ENCODE measurements at places on chromosomes 3 and 15.
A peak's percentile ranks its signal among the peaks of the same experiment; 100 is the strongest.

DNA sequence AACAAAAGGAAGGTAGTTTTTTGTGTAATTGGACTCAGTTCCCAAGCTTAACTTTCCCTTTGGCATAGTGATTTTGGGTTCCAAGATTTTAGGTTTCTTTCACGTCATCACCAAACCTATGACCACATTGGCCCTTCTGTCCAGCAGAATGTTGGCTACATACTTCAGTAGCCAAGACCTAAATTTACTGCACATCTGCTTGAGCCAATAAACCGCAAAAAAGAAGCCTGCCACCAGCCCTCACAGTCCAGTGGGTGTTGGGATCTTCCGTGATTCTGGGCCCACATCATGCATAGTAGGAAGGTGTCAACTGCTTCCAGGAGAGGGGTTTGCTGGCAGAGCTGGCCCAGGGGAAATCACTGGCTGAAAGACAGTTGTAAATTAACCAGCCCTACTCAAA lies 57.6 kb upstream of the LIPC start:
- no peak for DNase-seq

DNA sequence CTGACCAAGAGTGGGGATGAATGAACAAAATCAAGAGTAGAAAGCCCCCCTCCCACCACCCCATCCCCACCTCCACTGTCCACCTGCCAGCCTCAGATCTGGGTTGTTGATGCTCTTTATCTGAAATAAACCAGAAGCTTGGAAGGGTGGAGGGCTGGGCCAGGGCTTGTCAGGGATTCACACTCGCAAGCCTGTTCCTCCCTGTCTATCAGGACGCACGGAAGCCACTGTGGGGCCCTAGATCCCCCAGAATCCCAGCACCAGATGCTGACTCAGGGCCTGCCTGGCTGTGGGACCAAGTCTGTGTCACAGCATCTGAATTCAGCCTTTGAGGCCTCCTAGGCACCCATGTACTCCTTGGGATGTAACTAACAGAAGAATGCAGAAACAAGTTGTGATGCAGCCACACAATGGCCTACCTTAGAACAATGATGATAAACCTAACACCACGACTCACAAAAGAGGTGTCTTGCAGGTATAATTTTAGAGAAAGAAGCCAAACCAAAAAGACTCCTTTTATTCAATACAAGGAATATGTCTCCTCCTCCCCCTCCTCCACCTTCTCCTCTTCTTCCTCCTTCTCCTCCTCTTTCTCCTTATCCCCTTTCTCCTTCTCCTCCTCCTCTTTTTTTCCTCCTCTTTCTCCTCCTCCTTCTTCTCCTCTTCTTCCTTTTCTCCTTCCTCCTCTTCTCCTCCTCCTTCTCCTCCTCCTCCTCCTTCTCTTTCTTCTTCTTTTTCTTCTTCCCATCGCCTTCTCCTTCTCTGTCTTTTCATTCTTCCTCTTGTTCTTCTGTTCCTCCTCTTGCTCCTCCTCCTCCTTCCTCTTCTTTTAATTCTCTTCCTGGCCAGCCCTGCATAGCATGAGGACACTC lies 234.7 kb downstream of the PLCL2 start:
- DNase-seq: no peak

GRCh38 chr3:141877911-141878310 lies 1.5 kb downstream of the ATP1B3 start:
- DNase-seq: no peak

DNA sequence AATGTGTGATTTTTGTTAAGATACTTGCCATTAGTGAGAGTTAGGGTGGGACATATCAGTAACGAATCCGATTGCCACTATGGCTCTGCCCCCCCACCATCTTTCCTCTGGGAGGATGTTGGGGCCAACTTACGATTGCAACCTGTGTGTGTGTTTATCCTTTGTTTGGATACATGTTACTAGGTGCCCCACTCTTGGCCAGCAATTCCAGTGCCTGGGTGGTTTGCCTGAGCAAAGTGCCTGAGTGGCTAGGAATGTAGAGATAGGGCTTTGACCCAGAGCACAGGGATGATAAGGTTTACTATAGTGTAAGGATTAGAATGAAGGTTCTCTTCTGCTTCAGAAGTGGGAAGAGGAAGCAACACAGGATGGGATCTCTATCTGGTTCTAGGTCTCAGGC lies 231.8 kb downstream of the TP63 start:
- no peak for DNase-seq

- DNase-seq: no peak
Observed at GRCh38 chr15:100346866-100347512, 5.2 kb upstream of the ADAMTS17 start.

GRCh38 chr3:82133070-82133606 lies 371.7 kb upstream of the GBE1 start:
- peak; percentile 26 for DNase-seq

- no peak for DNase-seq
Observed at GRCh38 chr3:132232231-132232792, 84.9 kb upstream of the ACP3 start.

DNA sequence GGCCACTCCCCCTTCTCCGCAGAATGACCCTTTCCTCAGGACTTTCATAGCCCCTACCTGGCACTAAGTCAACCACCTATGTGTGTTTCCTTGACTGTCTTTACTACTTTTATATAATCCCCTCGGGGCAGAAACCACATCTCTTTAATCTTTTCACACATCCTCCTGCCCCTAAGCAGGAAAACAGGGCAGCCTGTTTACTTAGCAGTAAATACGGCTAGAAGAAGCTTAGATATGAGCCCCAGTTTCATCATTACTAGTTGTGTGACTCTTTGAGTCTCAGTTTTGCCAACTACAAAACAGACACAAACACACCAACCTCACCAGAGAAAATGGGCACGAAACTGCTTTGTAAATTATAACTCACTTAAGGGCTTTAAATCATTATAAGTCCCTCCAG lies 98.3 kb downstream of the CYP19A1 start:
- peak; percentile 4 for DNase-seq

DNA sequence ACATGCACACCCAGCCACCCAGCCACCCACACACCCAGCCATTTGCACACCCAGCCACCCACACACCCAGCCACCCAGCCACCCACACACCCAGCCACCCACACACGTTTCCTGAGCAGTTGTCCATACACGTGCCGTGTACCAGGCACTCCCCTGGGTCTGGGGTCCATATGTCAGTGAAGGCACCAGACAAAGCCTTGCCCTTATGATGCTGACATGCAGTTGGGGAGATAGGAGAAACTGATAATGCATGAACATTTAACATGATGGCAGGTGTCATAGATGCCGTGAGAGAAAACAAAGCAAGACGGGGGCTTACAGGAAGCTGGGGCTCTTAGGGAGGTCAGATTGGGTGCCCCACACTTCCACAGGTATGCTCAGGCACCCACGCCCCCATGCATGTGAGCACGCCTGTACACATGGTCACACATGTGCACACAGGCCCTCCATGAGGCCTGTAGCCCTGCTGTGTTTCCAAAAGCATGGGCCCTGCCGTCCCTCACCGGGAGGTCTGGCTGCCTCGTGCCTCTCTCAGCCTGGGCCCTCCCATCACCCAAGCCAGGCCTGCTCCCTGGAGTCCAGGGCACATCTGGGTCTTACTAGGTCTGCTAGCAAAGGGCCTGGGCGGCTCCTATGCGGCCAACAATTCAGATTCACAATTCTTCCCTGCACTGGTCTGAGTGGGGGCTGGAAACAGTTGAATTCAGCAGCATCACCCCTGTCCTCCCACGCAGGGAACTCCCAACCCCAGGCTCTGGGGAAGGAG lies 3.6 kb upstream of the DNAJB8 start:
- DNase-seq: no peak

DNA sequence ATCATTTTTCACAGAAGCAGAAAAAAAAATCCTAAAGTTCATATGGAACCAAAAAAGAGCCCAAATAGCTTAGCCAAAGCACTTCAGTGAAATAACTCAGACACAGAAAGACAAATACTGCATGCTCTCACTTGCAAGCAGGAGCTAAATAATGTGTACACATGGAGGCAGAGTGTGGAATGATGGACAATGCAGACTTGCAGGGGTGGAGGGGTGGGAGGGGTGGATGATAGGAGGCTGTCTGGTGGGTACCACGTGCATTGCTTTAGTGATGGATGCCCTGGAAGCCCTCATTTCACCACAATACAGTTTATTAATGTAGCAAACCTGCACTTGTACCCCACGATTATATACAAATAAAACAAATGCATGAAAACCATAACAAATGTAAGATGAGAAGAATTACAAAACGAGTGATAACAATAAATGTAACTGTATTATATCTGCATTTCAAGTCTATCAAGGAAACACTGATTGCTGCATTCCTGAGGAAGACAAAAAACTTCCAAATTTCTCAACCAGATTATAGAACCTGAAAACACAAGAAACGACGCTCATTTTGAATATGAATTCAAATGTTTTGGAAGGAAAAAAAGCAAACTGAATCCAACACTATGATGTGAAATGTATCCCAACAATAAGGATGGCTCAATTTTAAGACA lies 96.5 kb downstream of the DLG1 start:
- DNase-seq: no peak

GRCh38 chr3:13528217-13528867 lies 20.6 kb upstream of the FBLN2 start:
- DNase-seq: peak; percentile 85

DNA sequence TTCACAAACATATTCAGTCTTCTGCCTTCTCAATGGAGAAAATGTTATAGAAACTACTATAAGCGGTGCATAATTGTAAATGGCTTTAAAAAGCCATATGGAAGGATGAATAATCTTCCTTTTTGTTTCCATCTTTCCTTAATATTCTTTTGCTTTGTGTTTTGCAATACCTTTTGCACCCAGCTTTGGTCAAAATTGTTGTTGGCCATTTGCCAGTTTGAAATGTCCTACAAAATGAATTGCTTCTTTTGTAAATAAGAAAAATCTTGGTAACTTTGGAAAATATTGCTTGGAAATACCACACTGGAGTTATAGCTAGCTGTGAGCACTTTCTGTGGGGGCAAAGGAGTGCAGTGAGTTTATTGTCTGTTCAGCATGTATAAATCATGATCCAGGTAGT lies 93.5 kb upstream of the NR2F2 start:
- DNase-seq: no peak

- DNase-seq: no peak
Observed at GRCh38 chr3:138019281-138020069, 9.5 kb downstream of the CLDN18 start.

- no peak for DNase-seq
Observed at GRCh38 chr15:76865548-76865991, 39.6 kb downstream of the SCAPER start.

GRCh38 chr3:77362936-77363335 lies 323.0 kb downstream of the ROBO2 start:
- no peak for DNase-seq

GRCh38 chr15:36501063-36501678 lies 78.3 kb upstream of the CDIN1 start:
- DNase-seq: peak; percentile 52

DNA sequence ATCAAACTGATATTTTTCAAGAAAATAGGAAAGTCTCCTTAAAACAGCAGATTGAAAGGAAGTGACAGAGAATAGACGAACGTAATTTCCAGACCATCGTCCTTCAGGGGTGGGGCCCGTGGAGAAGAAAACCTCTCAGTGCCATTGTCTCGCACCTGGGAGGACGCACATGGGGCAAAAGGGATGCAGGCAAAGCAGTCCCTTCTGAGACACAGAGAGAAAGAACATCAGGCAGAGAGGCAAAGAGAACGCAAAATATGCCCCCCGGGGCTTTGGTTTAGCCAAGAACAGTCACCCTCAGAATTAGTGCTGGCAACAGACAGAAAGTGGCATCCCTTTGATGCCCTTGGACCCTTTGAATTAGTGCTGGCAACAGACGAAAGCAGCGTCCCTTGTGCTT lies 37.0 kb downstream of the MUC20 start:
- no peak for DNase-seq

DNA sequence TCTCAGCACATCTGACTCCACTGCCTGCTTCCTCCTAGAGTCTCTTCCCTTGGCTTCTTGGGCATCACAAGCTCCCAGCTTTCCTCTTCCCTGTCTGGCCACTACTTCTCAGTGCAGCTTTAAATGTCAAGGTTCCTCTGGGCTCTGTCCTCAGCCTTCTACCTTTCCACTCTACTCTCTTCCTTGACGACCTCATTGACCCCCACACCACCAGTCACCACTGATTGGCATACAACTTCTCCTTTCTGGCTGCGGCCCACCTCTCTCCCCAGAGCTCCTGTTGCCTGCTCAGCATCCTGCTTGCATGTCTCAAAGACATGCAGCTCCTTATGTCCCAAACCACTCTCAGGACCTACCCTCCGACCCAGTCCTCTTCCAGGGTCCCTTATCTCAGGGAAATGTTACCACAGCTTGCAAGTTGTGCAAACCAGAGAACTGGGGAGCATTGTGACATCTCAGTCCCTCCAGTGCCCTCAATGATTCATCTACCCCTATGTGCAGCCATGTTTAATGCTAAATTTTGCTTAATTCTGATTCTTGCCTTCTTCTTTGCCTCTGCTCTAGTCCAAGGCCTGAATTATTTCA lies 49.9 kb downstream of the TRPM1 start:
- DNase-seq: no peak

GRCh38 chr3:157871248-157871647 lies 235.0 kb downstream of the SHOX2 start:
- DNase-seq: no peak

DNA sequence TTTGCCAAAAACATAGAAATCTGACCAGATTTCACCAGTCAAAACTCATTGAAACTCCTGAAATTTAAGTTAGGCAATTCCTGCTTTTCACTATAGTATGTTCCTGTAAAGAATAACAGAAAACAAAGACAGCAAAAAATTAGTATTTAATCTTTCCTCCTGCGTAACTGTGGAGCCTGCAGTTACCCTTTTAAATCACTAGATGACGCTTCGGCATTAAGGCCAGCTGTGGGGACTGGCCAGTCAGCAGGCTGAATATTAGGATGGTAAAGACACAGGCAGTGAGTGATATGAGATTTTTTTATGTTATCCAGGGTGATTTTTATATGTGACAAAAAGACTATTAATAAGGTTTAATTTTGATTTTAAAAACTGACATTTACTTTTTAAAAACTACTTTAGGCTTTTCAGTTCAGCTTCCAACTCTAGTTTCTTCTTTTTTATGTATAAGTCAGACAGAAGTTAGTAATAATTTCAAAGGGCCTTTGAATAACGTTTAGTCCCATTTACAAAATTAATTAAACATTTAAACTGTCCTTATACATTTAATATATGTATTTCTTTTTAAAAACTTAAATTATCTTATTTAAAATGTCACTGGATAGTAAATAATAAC lies 165.1 kb downstream of the PPM1L start:
- no peak for DNase-seq

DNA sequence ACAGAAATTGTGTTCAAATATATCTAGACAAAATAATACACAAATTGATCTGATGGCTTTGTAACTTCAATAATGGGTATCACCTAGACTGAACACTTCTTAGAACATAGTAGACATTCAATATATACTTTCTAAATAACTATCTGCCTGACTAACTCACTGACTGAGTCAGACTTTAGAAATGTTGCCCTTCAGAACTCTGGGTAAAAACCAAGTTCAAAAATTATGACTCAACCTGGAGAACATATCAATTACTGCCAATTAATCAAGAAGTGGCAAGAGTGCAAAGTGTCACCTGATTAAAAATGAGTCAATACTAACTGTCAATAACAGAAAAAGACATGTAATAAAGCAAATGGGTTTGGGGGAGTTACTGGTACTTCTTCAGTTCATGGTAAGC lies 144.6 kb upstream of the TMCO5A start:
- no peak for DNase-seq

All from ELF-1 (cell line).